ENCODE measurements at places on chromosomes 2 and 18. TPM values are rescaled to one million over a fixed set of nuclear protein-coding genes. Genes with fewer than 3 reads are reported as not detected.
A peak's percentile ranks its signal among the peaks of the same experiment; 100 is the strongest.

GRCh38 chr2:230444832-230445231 lies 28.8 kb downstream of the SP100 start:
- DNase-seq, result no peak

Gene NOTO
- total RNA-seq, result not detected

Gene CTNNA2
- total RNA-seq, result 10.2 TPM

DNA sequence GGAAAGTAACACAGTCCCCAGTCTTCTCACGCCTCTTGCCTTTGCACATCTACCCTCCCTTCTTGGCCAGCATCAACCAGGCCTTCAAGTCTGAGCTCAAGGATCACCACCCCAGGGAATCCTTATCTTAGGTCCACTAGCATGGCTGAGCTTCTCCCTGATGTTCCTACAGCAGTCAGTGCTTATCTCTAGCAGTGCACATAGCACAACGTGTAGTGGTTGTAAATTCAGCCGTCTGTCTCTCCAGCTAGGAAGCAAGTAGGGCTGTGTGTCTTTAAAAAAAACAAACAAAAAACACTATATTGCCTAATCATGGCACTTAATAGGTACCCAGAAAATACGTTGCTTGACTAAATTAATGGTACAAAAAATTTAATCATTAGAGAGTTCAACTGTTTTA lies 29.2 kb downstream of the KCNG3 start:
- no peak for DNase-seq

GRCh38 chr2:83217854-83218253 lies 1241.2 kb downstream of the SUCLG1 start:
- no peak for DNase-seq

DNA sequence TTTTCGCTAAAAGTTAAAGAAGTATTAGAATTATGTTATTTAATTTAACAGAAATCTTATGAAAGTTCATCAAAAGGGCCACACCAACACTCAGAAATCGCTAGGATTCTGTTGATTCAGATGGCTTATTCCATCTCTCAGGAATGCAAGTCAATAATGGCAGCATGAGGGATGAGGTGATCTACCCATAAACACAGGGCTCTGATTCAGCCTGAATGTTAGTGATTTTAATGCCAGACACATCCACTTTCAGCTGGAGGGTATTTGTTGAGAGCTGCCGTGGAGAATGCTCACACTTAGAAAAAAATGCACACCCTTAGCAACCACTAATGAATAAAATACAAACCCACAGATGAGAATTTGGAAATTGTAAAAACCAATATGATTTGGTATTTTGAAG lies 173.3 kb upstream of the ERBB4 start:
- no peak for DNase-seq

DNA sequence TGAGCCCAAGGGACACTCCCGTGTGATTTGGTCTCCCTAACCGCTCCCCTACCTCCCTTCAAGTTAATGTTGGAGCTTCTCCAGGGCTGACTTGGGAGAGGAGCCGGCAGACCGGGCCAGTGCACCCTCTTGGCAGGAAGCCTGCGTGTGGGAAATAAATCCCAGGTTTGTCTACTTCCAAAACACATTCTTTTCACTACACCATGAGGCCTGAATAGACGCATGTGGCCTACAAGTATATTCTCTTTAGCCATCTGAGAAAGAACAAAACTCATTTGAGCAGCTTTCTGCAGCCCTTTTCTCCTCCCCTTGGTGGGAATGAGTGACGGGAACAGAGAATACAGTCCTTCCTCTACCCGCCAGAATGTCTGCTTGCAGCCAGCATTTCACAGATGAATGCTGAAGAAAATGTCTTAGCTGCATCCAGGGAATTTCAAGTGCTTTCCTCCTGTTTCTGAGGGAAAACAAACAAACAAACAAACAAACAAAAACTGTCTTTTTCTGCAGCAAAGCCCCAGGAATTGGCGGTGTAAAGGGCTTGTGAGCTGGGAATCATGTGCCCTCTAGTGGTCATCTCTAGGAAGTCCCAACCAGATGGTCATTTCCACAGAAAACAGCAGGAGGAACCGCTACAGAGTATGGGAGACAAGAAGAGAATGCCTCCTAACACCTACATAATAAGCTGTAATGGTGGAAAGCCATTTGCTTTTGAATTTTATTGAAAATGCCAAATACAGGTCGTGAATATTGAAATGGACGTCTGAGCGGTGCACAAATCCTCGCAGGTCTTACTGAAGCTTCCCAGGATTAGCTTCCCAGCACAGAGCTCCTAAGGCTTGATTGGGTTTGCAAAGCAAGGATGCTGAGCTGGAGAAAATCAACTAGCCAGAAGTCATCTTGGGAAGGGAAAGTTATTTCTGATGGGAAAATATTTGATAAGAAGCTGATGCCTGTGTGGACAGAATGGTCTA lies 41.2 kb upstream of the DAPL1 start:
- peak; percentile 23 for DNase-seq

Gene RUFY4
- not detected for total RNA-seq

Gene TRPM8
- total RNA-seq, result not detected

GRCh38 chr18:8406186-8406867 lies 202.9 kb upstream of the RAB12 start:
- no peak for DNase-seq

DNA sequence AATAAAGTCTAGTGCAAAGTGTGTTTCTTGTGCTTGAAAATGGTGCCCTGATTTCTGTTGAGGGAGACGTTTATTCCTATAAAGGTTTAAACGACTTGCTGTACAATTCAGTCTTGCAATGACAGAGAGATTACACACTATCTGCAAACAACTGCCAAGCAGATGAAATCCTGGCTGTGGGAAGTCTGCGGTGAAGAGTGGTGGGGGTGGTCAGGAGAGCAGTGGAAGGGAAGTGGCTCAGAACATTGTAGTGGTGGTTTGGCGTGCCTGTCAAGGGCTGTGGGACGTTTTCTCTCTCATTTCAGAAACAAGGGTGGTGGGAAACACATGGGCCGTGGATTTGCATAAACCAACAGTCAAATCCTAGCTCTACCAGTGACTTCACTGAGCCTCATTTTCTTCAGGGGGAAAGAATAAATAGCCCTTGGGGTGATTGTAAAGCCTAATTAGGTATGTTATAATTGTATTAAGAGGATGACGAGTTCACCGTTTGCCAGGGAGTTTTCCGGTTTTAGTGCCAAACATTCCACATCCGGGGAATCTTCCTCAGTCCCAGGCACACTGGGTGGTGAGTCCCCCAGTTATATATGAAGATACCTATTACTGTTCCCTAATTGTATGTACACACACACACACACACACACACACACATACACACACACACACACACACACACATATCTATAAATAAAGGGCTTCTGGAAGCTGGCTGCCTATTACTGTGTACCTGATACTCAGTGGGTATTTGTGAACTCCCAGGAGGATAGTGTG lies 115.0 kb downstream of the SPTBN1 start:
- no peak for DNase-seq

DNA sequence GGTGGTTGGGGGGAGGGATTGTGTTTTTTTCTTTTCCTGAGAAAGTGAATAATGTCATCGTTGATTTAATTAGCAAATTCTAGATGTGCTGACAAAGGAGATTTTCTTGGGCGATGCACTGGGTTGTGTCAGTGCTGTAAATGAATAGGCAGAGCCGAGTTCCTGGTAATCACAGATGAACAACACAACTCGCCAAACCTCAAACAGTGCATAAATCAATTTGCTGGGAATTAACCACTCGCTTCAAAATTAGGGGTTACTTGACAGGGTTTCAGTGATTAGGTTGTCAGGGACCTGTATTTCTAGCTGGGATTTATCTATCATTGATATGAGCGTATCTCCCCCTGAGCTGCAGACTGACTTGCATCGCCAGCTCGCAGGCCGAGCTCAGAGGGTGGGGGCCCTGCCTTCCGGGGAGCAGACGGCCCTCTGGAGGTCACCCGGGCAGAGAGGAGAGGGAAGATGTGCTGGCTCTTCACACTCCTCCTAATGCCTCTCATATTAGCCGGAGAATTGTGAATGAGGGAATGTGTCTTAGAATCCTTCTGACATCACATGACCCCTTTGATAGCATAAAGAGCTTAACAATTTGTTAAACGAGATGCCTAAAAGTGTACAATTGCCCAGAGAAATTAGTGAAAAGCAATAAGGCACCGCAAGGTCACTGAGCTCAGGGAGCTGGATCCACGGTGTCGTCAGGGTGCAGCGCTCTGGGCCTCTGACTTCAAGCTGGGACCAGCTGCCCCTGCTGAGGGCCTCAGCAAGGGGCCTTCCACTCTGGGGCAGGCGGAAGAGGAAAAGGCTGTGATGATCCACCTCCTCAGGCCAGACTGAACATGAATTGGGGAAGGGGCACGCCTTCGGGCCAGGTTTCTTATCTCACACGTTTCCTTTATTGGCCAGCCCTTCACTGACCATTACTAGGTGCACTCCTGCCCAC lies 48.9 kb downstream of the SMIM21 start:
- no peak for DNase-seq

Gene ARHGAP15
- not detected for total RNA-seq

GRCh38 chr2:54504866-54505265 lies 48.7 kb downstream of the SPTBN1 start:
- DNase-seq, result no peak

Gene AFF3
- 7.3 TPM for total RNA-seq

DNA sequence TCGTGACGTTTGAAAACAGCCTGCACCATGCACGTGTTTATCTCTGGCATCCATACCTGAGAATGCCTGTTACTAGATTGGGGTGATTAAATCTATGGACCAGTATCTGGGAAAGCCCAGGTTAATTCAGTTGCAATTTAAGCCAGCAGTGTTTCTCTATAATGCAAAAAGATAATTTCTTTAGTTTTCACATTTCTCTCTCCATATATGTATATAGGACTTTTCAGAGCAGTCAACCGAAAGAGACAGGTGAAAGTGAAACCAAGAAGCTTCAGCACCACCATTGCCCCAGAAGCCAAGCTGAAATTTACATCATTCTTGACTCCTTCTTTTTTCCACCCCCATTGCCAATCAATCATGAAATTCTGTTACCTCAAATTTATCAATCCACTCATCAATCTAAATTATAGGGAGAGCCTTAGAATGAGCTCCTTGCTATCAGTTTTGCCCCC lies 2.7 kb upstream of the LRP2 start:
- no peak for DNase-seq

DNA sequence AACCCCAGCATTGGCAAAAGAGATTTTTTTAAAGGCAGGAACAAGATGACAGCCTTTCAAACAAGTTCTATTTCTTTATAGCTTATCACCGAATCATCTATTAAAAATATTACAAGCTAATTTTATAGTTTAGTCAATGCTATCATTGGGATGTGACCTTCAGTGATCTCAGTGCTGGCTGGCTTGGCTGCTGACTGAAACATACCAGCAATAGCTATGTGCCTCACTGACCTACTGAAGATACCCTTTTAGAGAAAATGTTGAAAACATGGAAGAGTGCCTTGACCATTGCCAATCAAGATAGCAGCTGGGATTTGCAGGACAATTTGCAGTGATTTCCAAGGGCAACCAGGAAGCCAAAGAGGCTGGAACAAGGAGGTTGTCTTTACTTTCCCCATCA lies 44.0 kb downstream of the CSRNP3 start:
- DNase-seq, result no peak

- DNase-seq, result no peak
Observed at GRCh38 chr2:48319863-48320262, 210.1 kb upstream of the STON1 start.

Gene CDH20
- 0.65 TPM for total RNA-seq

DNA sequence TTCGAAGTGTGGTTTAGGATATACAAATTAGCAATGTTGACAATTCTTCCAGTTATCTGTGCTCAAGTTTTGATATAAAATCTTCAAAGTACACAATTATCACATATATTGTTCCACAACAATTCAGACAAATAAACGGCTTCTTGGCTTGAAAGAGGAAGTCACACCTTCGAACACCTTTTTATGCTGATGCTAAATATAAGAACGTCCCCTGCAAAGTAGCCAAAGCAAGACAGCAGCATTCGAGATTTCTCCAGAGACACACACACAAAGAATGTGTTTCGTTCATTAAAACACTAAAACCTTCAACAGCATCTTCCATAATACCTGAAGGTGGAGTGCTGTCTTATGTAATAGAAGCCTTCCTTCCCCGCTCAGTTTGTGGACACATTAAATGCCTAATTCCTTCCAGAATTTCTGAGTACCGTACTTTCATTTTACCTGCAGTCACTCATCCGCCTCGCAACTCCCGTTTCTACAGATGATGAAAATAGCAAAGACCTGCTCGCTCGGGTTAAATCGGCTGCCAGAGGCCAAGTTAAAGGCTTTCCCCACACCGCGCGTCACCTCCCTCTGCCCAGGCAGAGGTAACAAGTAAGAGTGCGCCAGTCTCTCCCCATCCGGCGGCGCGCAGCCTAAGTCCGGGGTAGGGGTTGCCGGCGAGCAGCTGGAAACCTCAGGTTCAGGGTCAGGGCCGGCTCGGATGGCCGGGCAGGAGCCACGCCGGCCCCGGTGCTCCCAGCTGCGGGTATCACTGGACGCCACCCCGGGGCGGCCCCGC lies 847 bp downstream of the SERPINE2 start:
- DNase-seq, result peak; percentile 51

DNA sequence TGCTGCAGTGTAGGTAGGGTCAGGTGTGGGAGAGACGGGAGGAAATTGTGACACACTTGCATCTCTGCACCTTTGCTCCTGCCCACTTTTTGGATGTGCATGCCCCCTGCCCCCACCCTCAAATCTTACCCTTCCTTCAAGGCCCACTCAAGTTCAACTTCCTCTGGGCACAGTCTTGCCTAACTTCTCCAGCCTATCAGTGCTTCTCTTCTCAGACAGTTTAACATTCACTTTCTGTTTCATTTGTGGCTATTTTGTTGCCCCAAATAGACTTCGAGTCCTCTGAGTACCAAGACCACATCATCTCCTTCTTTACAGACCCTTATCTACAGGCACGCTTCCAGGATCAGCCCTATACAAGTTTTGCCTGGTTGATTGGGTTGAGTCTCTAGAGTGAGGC lies 2.7 kb downstream of the ST8SIA5 start:
- no peak for DNase-seq

Gene NCKAP5
- 1.7 TPM for total RNA-seq

DNA sequence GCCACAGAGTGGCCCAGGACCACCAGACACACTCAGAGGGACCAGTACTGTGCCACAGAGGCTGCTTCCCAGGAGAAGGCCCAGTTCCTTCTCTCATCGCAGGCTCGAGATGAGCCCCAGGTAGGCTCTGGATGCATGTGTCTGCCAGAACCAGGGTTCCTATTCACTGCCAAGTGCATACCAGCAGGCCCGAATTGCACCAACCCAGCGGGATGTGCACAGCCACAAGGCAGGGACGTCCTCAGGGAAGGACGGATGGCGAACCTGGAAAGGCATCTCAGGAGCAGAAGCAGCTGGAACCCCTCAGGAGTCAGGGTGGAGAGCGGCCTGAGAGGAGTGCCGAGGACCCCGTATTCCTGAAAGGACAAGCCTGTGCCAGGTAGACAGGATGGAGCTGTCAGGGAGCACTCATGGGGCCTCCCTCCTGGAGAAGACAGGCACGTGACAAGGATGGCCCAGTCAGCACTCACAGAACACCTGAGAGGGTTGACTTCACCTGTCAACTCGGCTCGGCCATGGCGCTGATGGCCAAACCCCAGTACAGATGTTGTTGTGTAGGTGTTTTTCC lies 73.7 kb downstream of the PTGR3 start:
- no peak for DNase-seq

Gene CHRNA1
- not detected for total RNA-seq

GRCh38 chr2:174180165-174180724 lies 68.1 kb downstream of the OLA1 start:
- no peak for DNase-seq

GRCh38 chr2:56565143-56565542 lies 381.4 kb downstream of the CCDC85A start:
- DNase-seq, result no peak
